Left ventricle myocardium inferior (tissue), 1 donor: ENCODE measurements at places on chromosomes 12 and 14.

DNA sequence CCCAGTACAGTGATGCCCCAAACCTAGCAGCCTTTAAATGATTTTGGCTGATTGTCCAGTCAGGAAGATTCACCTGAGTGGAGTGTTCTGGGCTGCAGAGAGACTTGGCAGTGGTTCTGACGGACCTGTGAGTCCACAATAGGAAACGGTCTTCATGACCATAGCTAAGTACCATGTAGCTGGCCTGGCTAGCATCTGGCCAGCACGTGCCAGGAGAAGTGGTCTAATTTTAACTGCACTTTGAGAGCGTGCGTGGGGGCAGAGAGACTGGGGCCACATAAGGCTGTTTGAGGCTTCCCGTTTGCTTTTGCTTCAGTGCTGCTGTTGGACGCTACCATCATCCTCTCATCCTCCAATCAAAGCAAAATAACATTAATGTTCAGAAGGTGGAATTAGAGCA lies 54.7 kb downstream of the PPM1A start:
- DNase-seq = peak; percentile 59

DNA sequence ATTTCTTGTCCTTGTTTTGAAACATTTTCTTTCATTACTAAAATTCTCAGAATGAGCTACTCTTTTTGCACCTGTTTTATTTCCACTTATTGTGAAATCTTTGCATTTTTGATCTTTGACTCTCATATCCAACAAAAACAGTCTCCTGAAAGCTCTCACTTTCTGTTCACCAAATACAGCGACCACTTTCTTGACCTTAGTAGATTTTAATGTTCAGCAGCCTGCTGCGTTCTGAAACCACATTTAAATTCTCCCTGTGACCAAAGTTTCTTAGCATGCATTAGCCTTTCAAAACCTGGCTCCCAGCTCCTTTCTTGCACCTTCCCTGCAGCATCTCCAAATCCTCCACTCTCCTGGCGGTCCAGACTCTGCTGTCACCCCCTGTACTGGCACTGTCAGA lies 404.4 kb upstream of the PDE3A start:
- DNase-seq = no peak

DNA sequence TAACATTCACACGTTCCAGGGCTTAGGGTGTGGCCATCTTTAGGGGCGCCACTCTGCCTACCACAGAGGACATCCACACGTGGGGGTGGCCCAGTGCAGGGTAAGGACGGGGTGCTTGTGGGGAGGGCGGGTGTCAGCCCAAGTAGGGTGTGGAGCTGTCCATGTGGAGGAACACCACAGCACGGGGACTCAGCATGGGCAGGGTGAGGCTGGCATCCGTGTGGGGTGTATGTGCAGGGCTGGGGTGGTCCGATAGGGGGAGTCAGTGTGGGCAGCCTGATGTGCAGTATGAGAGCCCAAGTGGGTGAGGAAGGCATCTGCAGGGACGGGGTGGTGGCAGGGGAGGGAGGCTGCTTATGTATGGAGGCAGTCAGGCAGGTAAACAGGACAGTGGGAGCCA lies 17.7 kb downstream of the PSMC1 start:
- DNase-seq = no peak

GRCh38 chr12:46674800-46675199 lies 151.0 kb downstream of the SLC38A4 start:
- DNase-seq = no peak

GRCh38 chr12:93758801-93759373 lies 81.7 kb downstream of the CRADD start:
- no peak for DNase-seq

DNA sequence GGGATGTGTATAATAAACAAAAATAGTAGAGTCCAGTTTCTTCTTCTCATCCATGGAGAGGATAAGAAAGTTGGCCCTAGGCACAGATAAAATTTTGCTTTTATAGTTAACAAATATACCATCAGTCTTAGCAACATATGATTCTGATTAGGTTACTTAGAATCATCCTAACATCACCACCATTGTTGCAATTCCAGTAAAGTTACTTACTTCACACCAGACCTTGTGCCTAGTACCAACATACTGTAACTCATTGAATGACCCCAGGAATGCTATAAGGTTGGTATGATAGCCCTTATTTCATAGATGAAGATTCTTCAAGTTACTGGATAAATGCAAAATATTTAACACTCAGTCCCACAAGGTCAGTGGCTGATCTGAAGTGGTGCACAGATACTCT lies 183.8 kb upstream of the ATP2B1 start:
- DNase-seq = no peak

DNA sequence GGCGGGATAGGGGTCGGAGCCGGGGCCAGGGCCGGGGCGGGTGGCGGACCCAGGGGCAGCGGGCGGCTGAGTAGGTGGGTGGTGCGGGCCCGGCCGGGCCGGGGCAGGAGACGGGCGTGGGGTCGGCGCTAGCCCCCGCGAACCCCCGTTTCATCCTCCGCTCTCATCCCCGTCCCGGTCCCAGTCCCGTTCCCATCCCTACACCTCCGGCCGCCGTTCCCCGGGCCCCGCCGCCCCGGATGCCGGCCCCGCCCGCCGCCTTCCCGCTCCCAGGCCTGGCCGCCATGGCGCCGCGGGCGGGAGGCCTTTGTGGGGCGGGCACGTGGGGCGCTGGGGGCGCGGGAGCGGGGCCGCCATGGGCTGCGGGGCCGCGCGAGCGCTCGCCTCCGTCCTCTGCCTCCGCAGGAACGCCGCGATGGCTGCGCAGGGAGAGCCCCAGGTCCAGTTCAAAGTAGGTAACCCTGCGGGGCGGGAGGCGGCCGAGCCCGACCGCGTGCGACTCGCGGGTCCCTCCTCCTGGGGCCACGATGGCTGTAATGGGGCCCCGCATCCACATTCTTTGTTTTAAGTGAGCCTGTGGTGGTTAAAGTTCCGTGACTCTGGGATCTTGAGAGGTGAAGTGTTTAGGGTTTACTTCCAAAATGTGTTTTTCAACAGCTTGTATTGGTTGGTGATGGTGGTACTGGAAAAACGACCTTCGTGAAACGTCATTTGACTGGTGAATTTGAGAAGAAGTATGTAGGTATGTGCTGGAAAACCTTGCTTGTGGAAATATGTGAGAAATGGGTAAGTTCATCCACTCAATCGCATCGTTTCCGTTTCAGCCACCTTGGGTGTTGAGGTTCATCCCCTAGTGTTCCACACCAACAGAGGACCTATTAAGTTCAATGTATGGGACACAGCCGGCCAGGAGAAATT lies 572 bp downstream of the RAN start:
- peak; percentile 29 for DNase-seq

GRCh38 chr12:43835264-43835655 lies 621 bp upstream of the TMEM117 start:
- no peak for DNase-seq

DNA sequence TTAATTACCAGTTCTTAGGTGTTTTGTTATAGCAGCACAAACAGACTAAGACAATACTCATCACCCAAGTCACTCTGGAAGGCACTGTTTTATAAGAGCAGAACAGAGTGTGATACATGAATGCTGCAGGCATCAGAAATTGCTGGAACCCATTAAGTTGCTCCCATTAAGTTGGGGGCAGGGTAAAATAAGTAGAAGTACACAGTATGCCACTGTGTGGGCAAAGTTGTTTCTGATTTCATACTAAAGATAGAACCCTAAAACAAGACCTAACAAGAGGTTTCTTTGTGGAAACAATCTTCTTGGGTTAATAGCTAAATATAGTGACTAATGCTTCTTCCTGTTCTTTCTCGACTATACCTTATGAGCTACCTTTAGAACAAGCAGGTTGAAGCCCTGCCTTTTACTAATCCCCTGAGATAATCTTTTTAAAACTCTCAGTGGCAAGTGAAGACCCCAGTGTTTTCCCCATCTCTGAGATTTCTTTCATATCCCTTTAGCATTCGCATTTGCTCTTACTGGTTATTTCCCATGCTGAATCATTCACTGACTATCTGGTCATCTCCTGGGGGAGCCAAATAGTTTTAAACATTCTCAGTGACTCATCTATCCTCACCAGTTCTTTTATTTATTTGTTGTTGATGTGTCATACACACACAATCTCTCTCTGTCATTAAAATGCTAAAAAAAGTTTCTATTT lies 52.3 kb downstream of the SOCS2 start:
- no peak for DNase-seq

GRCh38 chr12:94091624-94092023 lies 56.8 kb upstream of the PLXNC1 start:
- DNase-seq = no peak

- no peak for DNase-seq
Measured at GRCh38 chr14:83709116-83709515, 1820.8 kb upstream of the FLRT2 start.

GRCh38 chr14:77691259-77691658 lies 16.6 kb downstream of the ALKBH1 start:
- peak; percentile 48 for DNase-seq

DNA sequence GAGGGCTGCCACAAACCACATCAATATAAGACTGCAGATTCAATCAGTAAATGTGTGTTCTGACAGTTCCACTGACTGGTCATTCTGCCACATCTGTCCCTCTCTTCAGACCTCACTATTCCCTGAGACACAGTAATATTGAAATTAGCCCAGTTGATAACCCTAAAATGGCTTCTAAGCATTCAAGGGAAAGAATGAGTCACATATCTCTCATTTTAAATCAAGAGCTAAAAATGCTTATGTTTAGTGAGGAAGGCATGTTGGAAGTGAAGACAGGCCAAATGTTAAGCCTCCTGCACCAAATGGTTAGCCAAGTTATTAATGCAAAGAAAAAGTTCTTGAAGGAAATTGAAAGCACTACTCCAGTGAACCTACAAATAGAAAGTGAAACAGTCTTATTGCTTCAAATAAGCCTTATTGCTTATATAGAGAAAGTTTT lies 24.5 kb upstream of the KIF21A start:
- DNase-seq = no peak

DNA sequence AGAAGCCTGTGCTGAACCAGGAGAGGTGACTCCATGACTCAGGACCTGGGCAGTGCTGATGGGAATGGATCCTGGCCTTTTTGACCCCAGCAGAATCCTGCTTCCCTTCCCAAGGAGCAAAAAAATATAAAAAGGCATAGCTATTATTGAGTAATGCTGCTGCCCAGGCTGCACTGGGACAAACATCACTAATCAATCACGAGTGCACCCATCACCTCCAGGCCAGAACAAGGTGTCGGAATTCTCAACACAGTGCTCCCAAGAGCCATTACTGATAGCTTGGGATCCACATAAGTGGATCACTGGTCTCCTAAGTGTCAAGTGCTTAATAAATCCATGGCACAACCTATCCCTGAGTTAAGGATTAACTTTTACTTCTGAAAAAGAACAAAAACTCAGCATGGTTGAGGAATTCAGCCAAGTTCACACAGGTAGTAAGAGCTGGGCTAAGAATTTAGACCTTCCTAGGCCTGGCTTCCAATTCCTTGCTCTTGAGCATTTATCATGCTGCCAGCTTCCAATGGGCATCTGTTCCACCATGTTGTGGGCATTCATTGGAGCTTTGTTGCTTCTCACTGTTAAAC lies 31.9 kb downstream of the IRF2BPL start:
- DNase-seq = no peak

GRCh38 chr12:122891661-122892525 lies 4.0 kb downstream of the VPS37B start:
- no peak for DNase-seq

DNA sequence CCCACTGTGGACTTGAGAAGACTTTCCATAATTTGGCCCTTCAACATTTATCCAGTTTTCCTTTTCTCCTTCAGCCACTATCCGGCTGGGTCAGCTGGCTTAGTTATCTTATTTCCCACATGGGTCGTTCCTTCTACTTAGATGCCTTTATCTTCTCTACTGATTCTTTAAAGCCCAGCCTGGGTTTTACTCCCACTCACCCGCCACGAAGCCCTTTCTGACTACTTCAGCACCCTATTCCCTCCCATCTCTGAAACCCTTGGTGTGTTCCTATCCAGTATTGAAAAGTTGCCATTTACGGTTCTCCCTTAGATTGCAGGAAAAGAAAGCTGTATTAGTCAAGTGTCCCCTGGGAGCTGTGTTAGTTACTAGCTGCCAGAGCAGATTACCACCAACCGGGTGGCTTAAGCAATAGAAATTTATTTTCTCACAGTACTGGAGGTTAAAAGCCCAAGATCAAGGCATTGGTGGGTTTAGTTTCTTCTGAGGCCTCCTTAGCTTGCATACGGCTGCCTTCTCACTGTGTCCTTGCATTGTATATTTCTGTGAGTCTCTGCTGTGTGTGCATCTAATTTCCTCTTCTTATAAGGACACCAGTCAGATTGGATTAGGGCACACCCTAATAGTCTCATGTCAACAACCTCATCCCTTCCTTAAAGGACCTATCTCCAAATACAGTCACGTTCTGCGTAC lies 105.5 kb downstream of the GPATCH2L start:
- no peak for DNase-seq

GRCh38 chr12:2998789-2999264 lies 39.6 kb downstream of the TEAD4 start:
- DNase-seq = peak; percentile 68

DNA sequence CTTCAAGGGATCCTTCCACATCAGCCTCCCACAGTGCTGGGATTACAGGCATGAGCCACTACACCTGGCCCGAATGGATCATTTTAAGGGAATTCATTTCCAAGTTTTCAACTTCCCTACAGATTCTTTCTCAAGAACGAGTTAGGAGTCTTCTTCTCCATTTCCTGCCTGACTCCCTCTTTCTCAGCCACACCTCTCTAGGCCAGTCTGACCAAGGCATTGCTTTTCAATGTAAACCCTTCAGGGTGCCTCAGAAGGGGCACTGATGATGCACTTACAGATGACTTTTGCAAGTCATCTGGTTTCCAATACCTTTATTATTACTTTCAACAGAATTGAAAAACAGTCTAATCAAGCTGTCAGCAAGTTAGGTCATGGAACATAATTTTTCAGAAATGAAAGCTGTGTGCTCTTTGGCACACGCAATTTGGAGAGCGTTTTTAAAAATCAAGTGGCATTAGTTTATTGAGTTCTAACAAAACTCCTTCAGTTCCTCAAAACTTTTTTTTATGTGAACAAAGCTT lies 47.2 kb downstream of the SVOP start:
- no peak for DNase-seq

DNA sequence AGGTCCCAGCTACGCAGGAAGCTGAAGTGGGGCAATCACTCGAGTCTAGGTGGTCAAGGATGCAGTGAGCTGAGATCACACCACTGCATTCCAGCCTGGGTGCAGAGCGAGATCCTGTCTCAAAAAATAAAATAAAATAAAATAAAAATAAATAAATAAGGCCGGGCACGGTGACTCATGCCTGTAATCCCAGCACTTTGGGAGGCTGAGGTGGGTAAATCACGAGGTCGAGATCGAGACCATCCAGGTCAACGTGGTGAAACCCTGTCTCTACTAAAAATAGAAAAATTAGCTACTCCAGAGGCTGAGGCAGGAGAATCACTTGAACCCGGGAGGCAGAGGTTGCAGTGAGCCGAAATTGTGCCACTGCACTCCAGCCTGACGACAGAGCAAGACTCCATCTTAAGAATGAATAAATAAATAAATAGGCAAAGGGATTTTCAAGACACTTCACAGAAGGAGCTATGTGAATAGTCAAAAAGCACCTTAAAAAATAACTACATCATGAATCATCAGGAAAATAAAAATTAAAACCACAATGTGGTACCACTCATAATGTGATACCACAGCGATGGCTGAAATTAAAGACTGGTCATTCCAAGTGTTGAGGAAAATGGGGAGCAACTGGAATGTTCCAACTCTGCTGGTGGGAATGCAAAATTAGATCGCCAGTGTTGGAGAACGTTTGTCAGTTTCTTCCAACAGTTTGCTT lies 92.9 kb upstream of the TBX3 start:
- DNase-seq = no peak
